ENCODE measurements at places on chromosomes 5 and 9.

- no peak for DNase-seq
These were observed 455.0 kb downstream of the CTNND2 start for GRCh38 chr5:11449217-11449616.

GRCh38 chr5:93281980-93282772, 298.8 kb downstream of the NR2F1-AS1 start:
- DNase-seq = no peak

- DNase-seq = no peak
These were observed 120.8 kb upstream of the MTAP start for GRCh38 chr9:21681641-21682040.

DNA sequence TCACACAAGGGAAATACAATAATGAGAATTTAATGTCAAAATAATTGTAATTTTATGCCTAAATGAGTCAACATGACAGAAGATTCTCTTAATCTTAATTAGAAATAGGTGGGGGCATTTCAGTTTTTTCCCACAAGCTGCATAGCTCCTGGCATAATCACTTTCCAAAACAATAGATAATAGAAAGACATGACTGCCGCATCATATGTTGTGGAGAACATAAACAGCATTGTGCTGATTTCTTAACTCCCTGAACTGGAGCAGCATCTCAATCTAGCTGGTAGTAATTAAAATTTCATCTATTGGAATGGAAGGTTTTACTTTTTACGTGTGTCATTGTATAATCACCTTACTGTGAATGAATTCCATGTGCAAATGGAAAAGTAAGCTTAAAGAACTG, 112.1 kb downstream of the ST8SIA4 start:
- DNase-seq = no peak

DNA sequence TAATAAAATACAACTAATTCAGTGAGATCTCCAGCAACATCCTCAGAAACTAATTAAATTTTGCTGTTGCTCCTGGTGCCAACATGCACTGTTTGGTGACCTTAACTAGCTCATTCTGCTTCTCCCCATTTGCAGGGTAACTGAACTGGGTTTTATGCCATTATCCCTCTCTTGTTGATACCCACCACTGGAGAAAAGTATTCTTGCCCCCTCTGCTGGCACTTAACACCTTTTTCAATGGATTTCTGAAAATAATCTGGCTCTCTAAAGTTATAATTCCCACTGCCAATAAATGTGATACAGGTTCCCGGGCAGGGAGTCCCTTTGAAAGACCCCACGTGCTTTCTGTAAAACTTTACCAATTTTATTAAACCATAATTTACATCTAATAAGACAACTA, 394.3 kb downstream of the OSTF1 start:
- no peak for DNase-seq

GRCh38 chr5:179880066-179880650, 21.5 kb upstream of the MRNIP start:
- no peak for DNase-seq

DNA sequence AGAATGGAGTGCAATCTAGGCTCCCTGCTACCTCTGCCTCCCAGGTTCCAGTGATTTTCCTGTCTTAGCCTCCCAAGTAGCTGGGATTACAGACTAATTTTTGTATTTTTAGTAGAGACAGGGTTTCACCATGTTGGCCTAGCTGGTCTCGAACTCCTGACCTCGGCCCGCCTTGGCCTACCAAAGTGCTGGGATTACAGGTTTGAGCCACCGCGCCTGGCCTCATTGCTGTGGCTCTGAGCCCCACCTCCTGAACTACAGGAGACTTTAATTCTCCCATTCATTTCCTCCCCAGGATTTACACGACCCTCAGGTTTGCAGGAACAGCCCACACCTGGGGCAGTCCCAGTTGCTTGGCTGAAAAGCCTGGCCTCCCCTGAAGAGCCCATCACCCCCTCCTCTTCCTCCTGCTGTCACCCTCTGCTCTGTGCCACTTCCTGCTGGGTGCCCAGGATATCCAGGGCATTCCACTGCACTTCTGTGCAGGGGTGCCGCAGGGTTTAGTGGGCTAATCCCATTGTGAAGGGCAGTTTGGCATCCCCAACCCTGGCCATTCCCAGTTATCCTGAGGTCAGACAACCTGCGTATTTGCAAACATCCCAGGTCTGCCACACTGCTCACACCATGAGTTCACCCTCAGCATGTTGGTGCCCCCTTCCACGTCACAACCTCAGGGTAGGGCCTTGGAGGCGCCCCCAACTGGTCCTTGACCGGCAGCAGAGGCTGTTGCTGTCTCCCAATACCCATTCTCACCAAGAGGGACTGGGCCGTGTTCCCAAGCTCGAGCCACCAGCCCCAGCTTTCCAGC, 265.0 kb upstream of the IRX4 start:
- DNase-seq = no peak

GRCh38 chr5:42021923-42022322, 96.8 kb downstream of the FBXO4 start:
- no peak for DNase-seq

- no peak for DNase-seq
These were observed 27.4 kb downstream of the BICD2 start for GRCh38 chr9:92737216-92737606.

DNA sequence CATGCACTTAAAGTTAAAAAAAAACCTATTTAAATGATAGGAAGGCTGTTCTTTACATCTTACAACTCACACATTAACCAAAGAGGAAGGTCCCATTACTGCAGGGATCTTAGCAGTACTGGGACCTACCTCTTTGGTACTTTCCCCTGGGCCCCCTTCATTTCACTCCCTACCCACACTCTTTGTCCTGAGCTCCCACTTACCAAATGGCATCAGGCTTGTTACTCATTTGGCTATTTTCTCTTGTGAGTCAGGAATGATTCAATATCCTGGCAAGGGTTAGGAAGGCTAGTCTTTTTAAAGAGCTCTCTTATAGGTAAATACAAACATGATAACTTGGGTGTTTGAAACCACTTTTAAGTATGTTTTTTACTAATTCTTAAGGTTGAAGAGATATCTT, 117.4 kb upstream of the ELL2 start:
- no peak for DNase-seq

DNA sequence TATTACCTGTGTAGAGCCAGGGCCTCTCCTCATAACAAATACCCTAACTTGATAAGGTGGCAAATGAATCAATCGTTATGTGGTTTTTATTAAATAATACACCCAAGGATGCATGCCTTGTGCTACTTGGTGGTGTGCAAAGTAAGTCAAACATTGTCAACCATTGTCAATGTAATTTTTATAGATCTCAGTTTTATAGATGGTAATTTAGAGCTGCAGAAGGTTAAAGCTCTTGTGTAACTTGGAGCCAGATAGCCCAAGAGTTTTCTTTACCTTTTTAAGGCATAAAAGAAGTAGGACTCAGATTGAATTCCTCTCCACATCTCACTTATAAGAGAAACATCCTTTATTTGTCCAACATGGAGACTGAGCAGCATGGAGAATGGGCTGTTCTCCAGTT, 304.7 kb downstream of the NTRK2 start:
- DNase-seq = no peak

All from cerebellar cortex (tissue), 1 donor.